Stimulated activated CD8-positive, alpha-beta memory T cell treated with anti-CD3 and anti-CD28 coated beads, Interleukin-4, amount 100 ng/mL, for 4 hours (primary cell): ENCODE measurements at places on chromosomes 11 and 22.

- DNase-seq = no peak
Observed at GRCh38 chr11:61686469-61686868, 6.3 kb downstream of the DAGLA start.

GRCh38 chr11:1351278-1351937 lies 38.3 kb upstream of the BRSK2 start:
- no peak for DNase-seq

GRCh38 chr11:27912916-27913315 lies 195.0 kb downstream of the KIF18A start:
- DNase-seq = no peak

DNA sequence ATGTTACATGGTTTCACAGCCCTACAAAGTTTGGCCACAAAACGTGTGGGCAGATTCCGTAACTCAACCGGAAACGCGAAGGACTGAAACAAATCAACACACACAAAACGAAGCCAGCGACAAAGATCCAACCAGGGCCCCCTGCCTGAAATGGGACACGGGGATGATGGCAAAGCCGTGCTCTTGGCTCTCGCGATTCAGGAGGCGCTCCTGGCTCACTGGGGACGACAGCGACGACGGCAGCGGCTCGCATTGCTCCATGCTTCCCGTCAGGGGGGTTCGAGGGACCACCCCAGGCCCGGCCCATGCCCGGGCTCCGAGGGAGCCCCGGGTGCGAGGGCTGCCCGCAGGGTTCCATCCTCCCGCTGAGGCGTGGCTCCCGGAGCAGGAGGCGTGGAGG lies 4786.8 kb upstream of the OR11H1 start:
- no peak for DNase-seq

- DNase-seq = no peak
Observed at GRCh38 chr11:127074151-127074761, 73.7 kb upstream of the KIRREL3 start.

- DNase-seq = no peak
Observed at GRCh38 chr11:66962247-66962646, 4.1 kb upstream of the PC start.

DNA sequence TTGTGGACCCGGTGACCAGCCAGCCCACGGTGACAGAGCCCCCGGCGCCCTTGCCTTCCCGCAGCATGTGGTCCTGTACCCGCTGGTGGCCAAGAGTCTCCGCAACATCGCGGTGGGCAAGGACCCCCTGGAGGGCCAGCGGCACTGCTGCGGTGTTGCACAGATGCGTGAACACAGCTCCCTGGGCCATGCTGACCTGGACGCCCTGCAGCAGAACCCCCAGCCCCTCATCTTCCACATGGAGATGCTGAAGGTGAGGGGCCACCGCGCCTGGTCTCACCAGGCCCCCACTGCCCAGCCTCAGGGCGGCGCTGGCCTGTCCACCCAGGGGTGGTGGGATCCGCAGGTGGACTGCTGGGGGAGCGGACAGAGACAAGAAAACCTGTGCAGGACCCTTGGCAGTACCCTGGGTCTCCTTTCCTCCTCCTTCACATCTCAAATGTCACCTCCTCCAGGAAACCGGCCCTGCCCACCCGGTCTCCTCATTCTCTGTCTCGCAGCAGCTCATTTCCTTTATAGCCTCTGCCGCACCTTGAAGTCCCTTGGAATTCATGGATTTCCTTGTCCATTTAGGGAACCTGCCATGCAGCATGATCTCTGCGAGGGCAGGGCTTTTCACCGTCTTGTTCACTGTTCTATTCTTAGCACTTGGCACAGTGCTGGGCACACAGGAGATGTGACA lies 6.5 kb downstream of the AIP start:
- DNase-seq = no peak

GRCh38 chr11:126731576-126732142 lies 268.9 kb downstream of the KIRREL3 start:
- no peak for DNase-seq

- no peak for DNase-seq
Observed at GRCh38 chr11:123302751-123303195, 107.7 kb upstream of the CLMP start.

GRCh38 chr11:31214372-31214771 lies 155.2 kb downstream of the DCDC1 start:
- DNase-seq = no peak

DNA sequence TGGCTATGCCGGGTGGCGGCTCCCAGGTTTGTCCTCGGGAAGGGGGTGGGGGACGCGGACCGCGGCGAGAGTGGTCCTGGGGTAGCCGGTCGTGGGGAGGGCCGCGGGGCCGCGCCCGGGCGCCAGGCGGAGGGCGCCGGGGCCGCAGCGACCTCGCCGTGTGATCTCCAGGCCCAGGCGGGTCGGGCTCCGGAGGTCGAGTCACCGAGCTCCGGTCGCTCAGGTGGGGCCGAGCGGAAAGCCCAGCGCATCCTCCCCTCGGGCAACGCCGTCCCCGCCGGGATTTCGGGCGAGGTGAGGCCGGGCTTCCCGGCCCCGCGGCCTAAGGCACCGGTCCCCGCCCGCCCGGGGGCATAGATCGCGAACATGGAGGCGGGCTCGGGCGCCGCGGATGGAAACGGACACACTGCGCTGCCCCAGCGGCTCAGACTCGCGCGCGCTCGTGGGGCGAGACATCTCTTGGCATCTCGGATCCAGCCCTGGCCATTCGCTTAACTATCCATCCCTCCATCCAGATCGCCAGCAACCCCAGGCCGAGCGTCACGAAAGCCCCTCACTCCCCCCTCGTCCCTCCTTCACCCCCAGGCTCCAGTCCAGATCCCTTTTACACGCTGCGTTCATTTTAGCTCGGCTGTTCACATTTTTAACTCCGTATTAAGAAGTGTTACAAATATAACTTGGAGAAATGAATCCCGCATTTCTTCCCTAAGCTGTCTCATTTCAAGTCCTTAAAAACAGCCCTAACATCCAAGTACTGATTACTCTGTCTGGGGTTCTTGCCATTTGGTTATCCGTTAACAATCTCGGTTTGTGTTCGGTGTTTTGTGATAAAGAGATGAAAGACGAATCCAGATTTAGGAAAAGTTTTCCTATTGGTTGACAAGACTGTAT lies 460 bp downstream of the ZC3H12C start:
- no peak for DNase-seq

GRCh38 chr11:109039611-109040010 lies 374.7 kb downstream of the DDX10 start:
- no peak for DNase-seq

GRCh38 chr11:68503251-68503687 lies 42.7 kb downstream of the PPP6R3 start:
- DNase-seq = no peak

DNA sequence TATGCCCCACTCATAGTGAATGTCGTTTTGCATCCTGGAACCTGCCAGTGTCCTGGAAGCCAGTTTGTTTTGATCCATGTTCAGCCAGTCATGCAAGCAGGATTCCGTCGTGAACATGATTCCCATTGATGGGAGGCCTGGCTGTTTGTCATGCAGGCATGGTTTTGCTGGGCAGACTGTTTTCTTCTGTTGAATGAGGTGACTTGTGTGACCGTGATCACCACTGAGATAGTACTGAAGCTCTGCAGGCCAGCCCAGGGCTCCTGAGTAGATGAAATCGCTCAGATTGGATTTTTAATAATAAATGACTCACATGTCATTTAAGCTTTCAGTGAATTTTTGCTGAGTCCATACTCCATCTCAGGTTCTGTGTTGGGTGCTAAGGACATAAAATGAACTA lies 117.8 kb downstream of the PDE2A start:
- no peak for DNase-seq

DNA sequence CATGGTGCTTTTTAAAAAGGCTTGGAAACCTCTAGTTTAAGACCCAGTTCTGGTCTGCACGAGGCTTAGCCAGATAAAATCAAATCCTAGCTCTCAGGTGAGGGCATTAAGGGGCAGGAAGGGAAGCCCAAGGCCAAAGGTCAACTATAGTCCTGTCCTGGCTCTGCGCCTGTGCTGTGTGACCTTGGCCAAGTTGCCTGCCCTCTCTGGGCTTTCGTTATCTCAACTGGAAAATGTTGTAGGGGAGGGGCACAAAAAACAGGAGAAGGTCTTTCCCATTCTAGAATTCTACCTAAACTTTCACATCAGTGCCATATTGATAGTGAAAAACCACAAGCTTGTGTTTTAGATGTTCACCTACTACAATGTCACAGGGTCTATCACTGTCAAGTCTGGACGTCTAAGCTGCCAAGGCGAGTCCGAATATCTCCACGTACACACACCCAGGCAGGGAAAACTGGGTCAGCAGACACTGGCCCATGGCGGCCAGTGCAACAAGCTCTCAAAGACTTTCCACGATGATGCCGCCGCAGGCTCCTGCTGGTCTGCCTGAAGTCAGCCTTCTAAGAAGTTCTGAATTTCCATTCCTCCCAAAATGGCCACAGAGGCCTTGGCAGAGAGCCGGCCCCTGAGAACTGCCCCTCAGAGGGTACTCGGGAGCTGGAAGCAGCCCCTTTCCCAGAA lies 18.0 kb downstream of the MN1 start:
- DNase-seq = no peak

DNA sequence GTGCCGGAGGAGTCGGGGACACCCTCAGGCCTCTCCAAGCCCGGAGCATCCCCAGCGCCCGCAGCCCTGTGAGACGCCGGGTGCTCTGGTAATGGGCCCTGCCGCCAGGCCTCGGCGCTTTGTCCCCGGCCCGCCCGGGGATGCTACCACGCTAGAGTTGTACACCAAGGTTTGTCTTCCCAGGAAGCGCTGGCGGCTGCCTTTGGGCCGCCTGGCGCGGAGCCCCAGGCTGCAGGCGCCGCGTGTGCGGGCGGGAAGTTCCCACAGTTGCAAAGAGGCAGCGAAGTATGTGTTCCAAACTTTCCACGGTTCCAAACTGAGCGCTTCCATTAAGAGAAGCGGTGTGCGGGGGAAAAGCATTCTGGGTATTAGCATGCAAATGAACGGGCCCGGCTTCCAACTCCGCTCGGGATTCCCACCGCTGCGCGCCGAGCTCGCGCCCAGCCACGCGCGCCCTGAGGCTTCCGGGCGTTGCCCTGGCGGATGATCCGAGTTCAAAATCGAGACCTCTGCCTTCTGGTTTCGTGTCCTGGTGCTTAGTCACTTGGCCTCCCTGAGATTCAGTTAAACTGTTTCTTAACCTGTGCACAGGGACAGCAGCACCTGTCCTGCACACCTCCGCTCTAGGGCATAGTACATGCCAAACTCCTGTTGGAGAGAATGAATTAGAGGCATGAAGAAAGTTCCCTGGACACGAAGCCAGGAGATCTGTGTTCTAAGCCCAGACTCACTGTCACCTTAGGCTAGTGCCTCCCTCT lies 1.3 kb upstream of the PATZ1 start:
- DNase-seq = no peak

- no peak for DNase-seq
Observed at GRCh38 chr11:13341026-13341425, 63.4 kb downstream of the BMAL1 start.

- DNase-seq = no peak
Observed at GRCh38 chr11:76640501-76640900, 30.0 kb downstream of the LRRC32 start.

DNA sequence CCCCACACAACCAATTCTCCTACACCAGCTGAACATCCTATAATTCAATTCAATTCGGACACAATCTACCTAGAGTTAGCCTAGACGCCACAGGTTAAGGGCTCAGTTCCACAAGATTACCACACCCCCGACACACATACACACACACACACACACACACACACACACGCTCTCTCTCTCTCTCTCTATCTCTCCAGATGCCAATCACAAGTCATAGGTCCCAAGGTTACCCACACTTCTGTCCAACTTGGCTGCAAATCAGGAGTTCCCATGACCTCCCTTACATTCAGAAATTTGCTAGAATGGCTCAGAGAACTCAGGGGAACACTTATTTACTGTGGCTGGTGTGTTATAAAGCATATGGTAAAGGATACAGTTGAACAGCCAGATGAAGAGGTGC lies 204.0 kb downstream of the DBX1 start:
- DNase-seq = no peak

DNA sequence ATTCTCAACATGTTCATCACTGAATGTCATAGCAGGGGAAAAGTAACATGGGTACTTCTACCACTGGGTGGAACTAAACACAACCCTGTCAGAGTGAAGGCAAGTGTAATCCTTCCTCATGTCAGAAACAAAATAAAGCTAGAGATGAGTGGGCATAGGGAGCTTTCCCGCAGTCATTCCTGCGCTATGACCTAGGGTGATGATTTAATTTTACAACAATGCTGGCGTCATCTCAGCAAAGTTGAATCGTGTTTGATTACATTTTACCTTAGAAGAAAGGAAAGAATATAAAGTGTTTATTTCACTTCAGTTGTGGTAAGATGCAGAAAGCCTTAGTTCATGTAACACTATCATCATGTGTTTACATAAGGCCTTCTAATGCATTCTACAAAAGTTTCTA lies 355.6 kb downstream of the METTL15 start:
- DNase-seq = no peak

GRCh38 chr11:38005597-38005996 lies 1407.6 kb upstream of the RAG2 start:
- DNase-seq = no peak

- no peak for DNase-seq
Observed at GRCh38 chr22:40469181-40469580, 98.8 kb downstream of the SGSM3 start.

DNA sequence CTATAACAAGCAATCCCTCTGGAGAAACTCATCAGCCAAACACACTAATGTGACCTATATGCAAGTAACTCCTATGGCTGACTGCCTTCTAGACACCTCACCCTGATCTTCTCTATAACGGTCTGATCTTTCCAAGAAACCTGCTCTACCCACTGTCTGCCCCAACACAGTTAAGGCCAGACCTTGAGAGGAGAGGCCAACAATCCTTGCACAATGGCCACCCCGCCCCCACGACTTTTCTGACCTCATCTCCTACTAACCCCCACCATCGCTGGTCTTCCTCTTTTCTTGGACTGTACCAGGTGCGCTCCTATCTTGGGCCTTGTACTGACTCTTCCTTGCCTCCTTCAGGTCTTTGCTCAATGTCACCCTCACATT lies 12.5 kb downstream of the HIRA start:
- no peak for DNase-seq

- DNase-seq = no peak
Observed at GRCh38 chr11:35232891-35233330, 93.9 kb downstream of the CD44 start.

DNA sequence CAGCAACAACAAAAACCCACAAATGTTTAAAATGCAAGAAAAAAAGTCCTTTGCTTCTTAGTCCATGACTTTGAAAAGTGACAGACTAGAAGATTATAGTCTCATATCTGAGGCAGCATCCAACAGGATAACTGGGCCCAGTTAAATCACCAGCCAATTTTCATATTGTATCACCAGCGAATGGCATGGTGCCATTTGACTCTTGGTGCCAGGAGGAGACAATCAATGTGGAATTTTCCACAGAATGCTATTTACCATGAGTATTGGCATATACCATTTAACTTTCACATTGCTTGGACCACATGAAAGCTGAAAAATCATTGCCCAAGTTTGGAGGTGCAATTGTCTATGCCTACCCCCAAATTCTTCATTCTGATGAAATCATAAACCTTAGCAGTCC lies 255.5 kb downstream of the TENM4 start:
- DNase-seq = no peak
